ENCODE measurements at places on chromosomes 6 and 20.

- DNase-seq = no peak
Measured at GRCh38 chr6:110043366-110043994, 65.4 kb downstream of the GPR6 start.

DNA sequence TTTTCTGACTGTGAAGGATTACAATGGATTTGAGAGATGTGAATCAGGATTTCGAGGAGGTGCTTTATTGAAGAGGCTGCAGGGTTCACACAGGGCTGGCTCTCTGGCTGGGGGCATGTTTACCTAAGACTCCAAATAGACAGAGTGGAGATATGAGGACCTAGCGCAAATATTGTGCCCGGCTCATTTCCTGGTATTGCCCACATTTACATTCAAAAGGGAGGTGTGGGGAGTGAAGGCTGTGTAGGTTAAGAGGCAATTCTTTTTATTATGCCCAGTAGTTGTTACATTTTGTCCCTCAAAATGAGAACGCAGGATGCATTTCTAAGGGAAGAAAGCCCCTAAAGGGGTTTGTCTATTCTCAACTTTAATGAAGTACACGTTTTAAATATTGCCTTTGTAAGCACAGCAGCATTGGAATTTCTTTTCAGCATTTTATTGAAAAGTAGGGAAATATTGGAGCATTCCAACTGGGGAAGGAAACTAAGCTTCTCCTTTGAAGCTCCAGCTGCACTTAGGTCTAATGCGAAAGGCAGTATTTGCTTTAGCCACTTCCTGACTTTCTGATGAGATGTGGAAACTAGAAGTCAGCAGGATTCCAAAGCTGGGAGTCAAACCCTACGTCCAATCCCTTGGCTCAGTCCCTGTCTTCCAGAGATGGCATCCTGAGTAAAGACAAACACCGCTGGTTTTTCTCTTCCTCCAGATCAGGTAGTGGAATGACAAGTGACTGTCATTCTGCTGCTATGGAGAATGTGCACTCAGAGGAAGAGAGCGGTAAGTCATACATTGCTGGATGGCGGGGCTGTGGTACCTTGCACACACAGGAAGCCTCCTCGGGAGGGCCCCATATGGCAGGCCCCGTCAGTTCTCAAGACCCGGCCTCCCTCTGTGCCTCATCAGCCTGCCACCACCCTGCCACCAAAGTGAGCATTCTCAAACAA, 70.7 kb downstream of the MYB start:
- no peak for DNase-seq

- DNase-seq = no peak
Measured at GRCh38 chr6:148648754-148649453, 97.9 kb upstream of the UST start.

DNA sequence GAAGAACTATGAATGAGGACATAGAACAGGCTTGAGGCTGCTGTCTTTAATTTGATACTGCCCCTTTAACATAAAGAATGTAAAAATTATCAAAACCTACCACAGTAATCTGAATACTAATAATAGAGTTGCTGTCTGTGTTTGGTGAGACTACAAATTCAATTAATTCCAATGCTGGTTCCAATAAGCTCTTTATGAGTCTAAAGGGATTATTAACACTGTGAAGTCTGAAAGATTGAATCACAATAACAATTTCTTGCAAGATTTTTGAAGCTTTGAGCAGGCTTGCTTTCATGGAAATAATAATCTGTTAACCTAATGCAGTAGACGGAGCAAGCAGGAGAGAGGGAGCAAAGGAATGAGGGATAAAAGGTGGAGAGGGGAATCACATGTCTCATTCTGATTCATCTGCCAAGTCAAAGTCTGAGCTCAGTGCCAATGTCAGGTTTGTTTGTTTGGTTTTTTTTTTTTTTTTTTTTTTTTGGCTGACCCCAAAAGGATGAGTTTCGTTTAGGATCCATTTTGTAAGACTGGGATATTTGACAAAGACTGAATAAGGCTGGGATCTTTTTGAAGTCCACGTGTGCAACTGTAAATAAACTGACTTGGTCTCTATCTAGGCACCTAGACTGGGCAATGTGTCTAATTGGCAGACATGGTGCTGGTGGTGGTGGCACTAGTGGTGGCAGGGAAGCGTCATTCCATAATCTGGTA, 211.6 kb downstream of the RNF144B start:
- peak; percentile 60 for DNase-seq

GRCh38 chr6:52759085-52759484, 4.2 kb downstream of the GSTA2 start:
- DNase-seq = no peak
